ENCODE measurements at places on chromosomes 13 and 19. TPM values are rescaled to one million over a fixed set of nuclear protein-coding genes. Genes with fewer than 3 reads are reported as not detected.

The C19orf12 gene
- total RNA-seq = 22.9 TPM

The C1QTNF9 gene
- total RNA-seq = not detected

The ACER1 gene
- not detected for total RNA-seq

The ZNF763 gene
- 0.48 TPM for total RNA-seq

The FGF14 gene
- total RNA-seq = not detected

The RFPL4A gene
- not detected for total RNA-seq

The SYNGR4 gene
- not detected for total RNA-seq
